Activated CD4-positive, CD25-positive, alpha-beta regulatory T cell treated with anti-CD3 and anti-CD28 coated beads, Interleukin-2, amount 50 U/mL, for 24 hours (primary cell): ENCODE measurements at places on chromosomes 16 and 17.

DNA sequence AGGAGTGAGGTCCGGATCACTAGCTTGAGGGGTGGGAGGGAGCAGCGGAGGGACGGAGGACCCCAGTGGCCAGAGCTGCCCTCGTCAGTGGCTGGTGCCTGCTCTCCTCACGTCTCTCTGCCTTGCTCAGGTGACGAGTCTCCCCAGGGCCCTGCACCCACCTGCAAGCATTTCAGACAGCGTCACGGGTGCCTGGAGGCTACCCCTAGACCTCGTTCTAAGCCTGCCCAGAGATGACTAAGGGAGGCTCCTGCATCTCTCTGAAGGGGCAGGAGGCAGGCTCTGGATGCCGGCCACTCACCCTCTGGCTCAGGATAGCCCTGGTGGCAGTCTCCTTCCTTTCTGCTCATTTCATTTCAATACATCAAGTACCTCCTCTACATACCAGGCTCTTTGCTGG lies 68.8 kb downstream of the MRC2 start:
- ATAC-seq = no peak

DNA sequence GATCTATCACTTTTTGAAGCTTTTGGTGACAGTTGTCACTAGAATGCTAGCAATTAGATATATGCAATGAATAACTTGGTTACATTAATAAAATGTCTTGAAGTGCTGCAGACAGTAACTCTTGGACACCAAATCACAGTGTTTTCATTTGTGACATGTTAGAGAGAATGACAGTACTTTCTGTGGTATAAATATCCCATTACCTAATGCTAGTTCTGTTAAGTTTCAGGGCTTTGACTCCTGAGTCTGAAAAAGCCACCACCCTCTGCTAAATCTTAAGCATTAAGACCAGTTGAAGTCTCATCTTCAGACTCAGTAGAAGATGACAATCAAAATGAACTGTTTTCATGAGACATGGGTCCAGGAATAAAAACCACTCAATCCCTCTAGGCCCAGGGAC lies 10.6 kb upstream of the CPHXL2 start:
- no peak for ATAC-seq

GRCh38 chr17:18858567-18859245 lies 775 bp downstream of the PRPSAP2 start:
- ATAC-seq = no peak

DNA sequence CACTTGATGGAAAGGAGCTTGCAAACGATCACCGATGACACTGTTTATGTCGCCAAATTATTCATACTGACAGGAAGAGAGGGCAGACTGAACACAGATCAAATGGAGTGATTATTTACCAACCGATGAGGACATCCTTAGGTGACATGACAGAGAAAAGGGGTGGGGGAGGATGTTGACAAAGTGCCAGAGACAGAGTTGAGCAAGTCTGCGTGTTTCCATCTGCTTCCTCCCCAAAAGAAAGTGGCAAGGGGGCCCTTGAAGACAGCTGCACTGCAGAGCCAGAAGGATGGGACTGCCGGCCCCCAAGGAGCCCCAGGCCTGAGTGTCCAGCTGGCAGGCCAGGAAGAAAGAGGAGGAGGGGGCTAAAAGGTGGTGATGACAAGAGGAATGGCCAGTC lies 191.0 kb upstream of the RPL38 start:
- peak; percentile 81 for ATAC-seq

DNA sequence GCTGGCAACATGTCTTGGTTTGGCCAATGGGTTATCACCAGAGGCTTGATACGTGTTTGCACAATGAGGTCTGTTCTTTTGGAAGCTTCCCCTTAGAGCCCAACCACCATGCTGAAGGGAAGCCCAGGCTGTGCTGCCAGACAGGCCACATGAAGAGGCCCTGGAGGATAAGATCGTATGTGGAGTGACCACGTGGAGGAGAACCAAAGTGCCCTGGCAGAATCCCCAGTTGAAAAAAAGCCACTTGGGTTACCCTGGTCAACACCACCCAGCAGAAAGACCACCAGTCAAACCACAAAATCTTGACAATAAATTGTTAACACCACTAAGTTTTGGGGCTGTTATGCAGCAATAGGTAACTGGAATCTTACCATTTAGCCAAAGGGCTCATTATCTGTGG lies 7.0 kb upstream of the ADAT1 start:
- ATAC-seq = no peak

DNA sequence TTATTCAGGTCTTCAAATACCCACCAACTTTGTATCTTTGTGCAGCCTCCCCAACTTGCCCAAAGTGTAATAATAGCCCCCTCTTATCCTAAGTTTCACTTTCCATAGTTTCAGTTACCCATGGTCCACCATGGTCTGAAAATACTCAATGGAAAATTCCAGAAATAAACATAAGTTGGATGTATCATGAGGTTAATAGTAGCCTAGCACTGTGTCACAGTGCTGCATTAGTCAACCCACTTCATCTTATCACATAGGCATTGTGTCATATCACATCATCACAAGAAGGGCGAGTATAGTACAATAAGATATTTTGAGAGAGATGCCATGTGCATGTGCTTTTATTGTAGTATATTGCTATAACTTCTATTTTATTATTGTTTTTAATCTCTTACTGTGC lies 21.9 kb downstream of the OMG start:
- ATAC-seq = no peak

DNA sequence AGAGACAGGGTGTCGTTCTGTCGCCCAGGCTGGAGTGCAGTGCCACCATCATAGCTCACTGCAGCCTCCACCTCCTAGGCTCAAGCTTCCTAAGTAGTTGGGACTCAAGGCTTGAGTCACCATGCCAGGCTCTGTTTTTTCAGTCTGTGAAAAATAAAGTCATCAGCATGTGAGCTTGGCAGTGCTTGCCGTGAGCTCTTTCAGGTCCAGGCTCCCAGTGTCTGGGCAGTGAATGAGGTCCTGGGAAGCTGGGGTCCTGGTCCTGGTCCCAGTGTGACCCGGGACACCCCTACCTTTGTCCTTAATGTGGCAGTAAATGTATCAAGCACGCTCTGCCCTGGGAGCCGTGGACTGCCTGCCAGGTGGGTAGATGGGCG lies 22.9 kb upstream of the RPL13 start:
- no peak for ATAC-seq

DNA sequence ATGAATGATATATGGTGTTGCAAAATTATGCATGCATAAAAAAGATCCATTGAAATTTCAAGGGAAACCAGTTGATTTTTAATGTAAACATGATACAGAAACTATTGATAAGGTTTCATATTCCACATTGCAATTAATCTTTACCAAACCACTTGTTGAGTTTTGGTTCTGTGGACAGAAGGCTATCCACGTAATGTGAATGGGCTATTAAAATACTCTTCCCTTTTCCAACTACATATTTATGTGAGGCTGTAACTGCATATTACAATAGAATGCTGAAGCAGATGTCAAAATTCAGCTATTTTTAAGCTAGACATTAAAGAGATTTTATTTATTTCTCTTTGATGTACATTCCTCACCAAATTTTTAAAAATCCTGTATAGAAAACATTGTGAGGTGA lies 33.7 kb upstream of the VPS4A start:
- no peak for ATAC-seq

- ATAC-seq = peak; percentile 95
These were observed 95.2 kb upstream of the AXIN2 start for GRCh38 chr17:65656390-65657250.

DNA sequence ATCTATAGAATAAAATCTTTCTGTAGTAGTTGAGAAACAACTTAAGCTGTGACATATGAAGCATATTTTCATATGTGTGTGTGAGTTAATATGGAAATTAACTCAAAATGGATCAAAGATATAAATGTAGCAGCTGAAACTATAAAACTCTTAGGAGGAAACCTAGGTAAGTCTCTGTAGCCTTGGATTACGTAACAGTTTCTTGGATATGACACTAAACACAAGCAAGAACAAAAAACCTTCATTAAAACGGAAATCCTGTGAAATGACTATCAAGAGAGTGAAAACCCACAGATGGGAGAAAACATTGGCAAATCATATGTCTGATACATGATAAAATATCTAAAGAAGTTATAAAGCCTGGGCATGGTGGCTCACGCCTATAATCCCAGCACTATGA lies 104.4 kb downstream of the VPS53 start:
- ATAC-seq = no peak

- no peak for ATAC-seq
These were observed 173.1 kb downstream of the PARN start for GRCh38 chr16:14456793-14457481.

GRCh38 chr17:17019891-17020456 lies 22.3 kb upstream of the MPRIP start:
- ATAC-seq = no peak

DNA sequence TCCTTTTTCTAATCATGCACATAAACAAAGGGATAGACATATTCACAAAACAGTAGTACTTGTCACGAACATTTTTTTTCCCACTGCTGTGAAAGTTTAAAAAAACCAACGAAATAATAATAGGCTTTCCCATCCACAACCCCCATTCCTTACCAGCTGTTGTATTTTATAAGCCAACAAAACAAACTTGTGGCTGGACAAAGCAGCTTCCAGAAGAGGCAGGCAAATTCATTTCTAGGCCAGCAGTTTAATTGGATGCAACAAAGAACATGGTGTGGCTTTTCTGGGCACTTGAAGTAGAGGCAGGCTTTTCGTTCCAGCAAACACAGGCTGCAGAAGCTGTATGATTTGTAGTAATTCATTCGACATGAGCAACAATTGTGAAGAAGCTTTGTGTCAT lies 56.0 kb upstream of the FAM20A start:
- ATAC-seq = no peak

DNA sequence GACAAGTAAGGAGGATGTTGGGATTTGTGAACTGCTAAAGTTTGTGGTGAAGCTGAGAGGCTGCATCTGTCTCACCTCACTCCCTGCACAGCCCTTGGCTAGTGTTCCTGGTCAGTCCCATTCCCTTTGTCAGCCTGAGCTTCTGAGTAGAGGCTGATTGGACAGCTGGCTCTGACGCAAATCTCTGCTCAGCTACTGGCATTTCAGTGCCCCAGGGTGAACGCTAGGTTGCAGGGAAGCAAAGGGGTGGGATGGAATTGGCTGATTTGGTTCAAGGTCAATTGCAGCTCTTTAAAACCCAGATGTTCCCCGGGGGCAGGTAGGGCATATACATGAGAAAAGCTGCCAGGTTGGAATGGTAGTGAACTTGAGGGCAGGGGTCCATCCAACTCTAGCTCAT lies 23.1 kb upstream of the CNOT1 start:
- ATAC-seq = no peak

GRCh38 chr16:77955127-77955526 lies 67.2 kb upstream of the CLEC3A start:
- no peak for ATAC-seq

GRCh38 chr17:17826342-17826713 lies 10.5 kb downstream of the SREBF1 start:
- no peak for ATAC-seq

DNA sequence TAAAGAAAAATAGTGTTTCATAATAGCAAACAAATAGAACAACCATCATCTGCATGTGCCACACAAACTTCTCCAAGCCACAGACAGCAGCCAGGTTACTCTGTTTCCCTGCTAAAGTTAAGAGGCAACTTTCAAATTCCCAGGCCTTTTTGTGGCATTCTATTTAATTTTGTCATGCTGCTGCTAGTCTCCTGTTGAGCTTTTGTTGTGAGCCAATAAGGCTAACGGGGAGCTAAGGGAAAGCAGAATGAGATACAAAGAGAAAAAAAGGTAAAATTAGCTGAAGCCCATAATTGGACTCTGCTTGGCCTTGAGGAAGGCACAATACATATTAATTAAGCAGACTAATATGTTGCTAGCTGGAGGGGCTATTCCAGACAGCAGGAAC lies 74.7 kb upstream of the GNAO1 start:
- ATAC-seq = no peak

DNA sequence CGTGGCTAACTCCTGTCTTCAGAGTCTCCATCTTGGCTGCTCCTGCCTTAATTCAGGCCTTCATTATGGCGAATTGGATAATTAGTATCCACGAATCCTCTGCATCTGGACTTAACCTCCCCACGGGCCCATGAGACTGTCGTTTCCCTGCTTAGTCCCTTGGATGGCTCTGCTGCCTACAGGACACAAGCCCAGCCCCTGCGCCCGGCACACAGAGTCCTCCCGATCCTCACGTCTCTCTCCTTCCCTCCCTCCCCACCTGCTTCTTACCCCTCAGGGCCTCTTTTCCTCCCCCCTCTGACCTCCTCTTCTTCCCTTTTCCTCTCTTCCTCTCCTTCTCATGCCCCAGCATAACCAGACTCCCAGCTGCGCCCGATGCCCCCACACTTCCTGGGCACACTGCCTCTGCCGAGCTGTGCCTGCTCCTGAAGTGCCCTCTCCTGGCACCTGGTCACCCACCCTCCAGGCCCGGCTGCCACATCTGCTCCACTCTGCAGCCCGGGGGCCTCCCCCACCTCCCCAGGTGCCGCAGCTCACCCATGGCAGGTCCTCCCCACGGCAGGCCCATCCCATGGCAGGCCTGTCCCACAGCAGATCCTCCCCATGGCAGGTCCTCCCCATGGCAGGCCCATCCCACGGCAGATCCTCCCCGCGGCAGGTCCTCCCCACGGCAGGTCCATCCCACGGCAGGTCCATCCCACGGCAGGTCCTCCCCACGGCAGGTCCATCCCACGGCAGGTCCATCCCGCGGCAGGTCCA lies 45.9 kb downstream of the RPH3AL start:
- ATAC-seq = no peak

DNA sequence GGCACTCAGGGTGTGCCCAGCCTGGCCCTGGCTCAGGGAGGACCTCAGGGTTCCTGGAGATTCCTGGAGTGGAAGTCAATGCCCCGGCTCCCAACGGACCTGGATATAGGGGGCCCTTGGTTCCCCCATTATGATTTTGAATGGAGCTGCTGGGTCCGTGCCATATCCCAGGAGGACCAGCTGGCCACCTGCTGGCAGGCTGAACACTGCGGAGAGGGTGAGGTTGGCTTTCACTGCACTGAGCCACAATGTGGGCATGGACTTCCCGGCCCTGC lies 23.6 kb downstream of the USP6 start:
- ATAC-seq = no peak

DNA sequence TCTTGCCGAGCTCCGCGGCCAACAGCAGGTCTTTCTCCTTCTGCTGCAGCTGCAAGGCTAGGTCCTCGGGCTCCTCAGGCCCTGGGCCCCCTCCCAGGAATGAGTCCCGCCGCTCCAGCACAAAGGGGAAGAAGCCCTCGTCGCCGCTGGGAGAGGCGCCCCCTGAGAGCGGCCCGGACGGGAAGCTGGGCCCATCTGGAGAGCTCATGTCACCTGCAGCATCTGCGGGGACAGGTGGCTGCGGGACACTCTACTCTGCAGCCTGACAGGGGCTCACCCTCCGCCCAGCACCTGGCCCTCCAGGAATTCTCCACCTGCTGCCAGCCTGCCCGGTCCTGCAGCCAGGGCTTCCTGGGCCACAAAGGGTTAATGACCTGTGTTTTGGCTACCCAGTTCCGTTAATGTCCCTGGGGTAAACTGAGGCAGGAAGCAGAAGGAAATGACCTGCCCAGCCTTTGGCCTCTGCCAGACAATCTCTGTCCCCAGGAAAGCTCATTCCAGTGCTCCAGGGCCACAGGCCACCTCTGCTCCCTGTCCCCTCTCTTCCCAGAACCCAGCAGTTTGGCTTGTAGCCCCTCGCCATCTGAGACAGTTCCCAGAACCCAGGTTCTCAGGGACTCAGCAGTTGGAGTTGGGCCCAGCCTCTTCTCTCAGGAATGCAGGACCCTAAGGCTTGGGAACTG lies 1.3 kb downstream of the BICDL2 start:
- no peak for ATAC-seq

GRCh38 chr17:64767269-64767997 lies 105.3 kb upstream of the SMURF2 start:
- ATAC-seq = no peak

GRCh38 chr17:16415031-16415924 lies at the start of gene TRPV2:
Gene TRPV2 (plus strand): TSS chr17:16415571. CDS start chr17:16417669, 2,098 bp downstream.
- ATAC-seq = no peak
